ENCODE measurements at places on chromosomes 7 and 10. TPM values are rescaled to one million over a fixed set of nuclear protein-coding genes. Genes with fewer than 3 reads are reported as not detected.

The SLC13A4 gene
- not detected for total RNA-seq

The STEAP4 gene
- 9.8 TPM for total RNA-seq

The C7orf57 gene
- total RNA-seq: not detected

The MMP21 gene
- 0.17 TPM for total RNA-seq

The SLC18A3 gene
- 0.20 TPM for total RNA-seq

The MET gene
- 59.4 TPM for total RNA-seq

The PRRT4 gene
- total RNA-seq: 0.63 TPM

The HOXA3 gene
- total RNA-seq: 1.8 TPM

The GIMAP5 gene
- total RNA-seq: 9.8 TPM

The HNRNPH3 gene
- total RNA-seq: 94.2 TPM

The ZNF425 gene
- total RNA-seq: 2.8 TPM

The IDI2 gene
- not detected for total RNA-seq

The NPC1L1 gene
- 61.3 TPM for total RNA-seq

The PPA1 gene
- 148 TPM for total RNA-seq

The KRIT1 gene
- total RNA-seq: 52.3 TPM

The PIK3CG gene
- 7.1 TPM for total RNA-seq

The PRSS37 gene
- total RNA-seq: not detected

All from mucosa of gallbladder (tissue), 1 donor.